Skin of body (tissue), 3 donors: ENCODE measurements at places on chromosomes 11 and 22.

GRCh38 chr22:24437741-24438328, 10.4 kb downstream of the ADORA2A start:
- no peak for DNase-seq

GRCh38 chr11:60064111-60064510, 7.6 kb downstream of the MS4A3 start:
- DNase-seq, result no peak

DNA sequence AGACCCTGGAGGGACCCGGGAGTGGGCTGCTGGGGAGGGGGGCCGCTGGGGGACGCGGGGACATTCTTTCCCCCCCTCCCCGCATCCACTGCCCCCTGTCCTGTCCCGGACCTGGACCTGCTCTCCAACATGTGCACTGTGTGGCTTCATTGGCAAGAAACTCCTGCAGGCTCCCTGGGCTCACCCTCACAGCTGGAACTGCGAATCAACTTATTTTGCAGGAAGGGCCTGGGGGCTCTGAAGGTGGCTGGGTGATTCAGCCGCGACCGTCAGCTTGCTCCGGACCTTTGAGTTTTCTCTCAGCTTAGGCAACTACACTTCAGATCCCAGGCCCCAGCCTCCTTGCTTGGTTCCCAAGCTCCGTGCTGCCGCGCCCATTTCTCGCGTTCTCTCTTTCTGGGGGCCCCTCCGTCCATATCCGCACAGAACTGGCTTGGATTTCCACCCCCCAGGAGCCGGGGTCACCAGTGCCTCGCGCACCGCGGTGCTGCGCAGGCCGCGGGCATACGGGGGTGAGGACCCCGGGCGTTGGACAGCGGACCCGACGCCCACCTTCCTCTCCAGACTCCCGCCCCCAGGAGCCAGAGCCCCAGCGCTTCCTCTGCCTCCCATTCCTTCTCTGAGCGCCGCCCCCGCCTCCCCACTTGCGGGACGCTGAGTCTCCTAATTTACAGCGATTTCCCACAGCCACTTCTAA, 471 bp upstream of the AHNAK start:
- DNase-seq, result peak; percentile 50

DNA sequence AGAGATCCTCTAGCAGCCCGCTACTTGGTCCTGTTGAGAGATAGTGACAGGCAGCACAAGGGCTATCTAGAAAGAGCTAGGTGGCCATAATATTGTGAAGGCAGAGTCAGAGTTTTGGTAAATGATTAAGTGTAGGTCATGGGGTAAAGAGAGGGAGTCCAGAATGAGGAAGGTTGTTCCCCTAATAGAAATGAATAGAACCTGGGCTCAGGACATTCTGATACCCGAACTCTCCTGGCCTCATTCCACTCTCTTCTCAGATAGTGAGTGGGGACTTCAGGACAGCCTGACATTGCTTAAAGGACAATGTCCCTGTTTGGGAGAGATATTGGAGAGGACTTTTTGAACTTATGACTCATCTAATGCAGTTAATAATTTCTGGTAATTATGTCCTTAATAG, 20.6 kb downstream of the SLC5A1 start:
- DNase-seq, result no peak

GRCh38 chr11:120819437-120820365, 204.2 kb upstream of the TBCEL start:
- no peak for DNase-seq

DNA sequence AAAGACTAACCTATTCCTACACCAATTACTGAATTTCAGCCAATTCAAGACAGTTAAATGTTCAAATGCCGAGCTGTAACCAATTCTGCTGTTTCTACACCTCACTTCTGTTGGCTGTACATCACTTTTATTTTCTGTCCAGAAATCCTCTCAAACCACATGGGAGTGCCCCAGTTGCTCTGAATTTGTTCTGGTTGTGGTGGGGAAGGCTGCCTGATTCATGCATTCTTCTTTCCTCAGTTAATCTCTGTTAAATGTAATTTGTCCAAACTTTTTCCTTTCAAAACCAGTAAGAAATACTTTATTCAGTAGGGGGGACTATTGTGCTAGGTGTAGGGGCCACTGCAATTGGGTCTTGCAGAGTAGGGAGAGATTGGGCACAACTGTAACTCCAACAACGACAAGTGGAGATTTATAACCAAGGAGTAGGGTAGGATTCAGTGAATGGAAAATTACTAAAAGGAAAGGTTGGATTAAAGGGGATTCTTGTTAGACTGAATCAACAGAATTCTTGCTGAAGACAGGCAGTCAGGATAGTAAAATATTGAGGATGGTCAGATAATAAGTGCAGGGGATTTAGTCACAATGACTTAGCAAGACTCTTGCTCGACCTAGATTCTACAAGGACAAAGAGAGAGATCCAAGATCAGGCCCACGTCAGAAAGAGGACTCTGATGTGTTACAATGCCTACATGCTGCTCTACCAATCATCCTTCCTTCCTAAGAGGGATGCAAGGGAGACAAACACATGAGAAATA, 593.5 kb upstream of the FAT3 start:
- no peak for DNase-seq

DNA sequence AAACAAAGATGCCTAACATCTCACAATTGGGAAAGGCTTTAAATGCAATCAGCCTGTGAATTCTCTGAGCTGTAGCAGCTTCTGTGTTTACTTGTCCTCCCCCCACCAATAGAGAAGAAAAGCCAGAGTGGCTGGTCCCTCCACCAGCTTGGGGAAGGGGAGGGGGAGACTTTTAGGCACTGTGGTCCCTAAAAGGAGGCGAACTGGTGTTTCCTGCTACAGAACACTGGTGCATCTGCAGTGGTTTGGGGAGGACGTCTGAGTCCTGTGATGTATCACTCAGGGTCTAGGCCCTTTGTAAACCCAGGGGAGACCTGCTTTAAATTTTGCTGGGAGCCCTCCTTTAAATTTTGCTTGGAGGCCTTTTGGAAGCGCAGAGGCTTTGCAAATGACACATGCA, 16.9 kb downstream of the TNRC6B start:
- DNase-seq, result no peak

DNA sequence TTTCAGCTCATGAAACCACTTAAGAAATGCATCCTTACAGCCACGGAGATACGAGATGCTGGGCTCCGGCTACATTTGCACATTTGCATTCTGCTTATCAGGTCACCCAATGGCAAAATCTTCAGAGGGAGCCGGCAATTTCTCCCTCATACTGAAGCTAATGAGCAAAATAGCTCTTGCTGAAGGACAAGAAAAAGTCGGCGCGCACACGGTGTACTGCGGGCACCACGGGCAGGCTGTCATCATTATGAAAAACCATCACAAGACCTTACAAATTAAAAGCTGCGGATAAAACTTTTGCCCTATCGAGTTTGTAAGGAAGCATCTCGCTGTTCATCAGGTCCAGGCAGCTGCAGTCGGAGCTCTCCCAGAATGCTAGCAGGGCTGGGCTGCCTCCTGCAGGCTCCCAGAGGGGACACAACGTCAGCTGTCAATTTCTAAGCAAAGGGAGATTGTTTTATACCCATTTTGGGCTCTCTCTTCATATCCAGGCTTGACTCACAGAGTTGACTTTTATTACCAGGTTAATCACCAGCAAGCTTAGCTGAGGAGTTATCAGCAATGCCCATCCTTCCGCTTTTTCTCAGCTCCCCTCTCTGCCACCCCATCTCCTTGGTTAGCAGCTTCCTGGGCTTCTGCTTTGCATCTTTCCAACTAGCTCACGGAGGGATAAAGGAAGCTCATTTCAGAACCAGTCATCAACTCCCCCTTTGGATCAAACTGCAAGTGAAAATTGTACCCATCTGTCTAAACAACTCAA, 375.1 kb downstream of the OPCML start:
- DNase-seq, result no peak

- DNase-seq, result no peak
Observed at GRCh38 chr22:29992341-29993275, 87.7 kb upstream of the HORMAD2 start.

- no peak for DNase-seq
Observed at GRCh38 chr11:69439651-69440464, 41.6 kb upstream of the LINC01488 start.
